ENCODE measurements at places on chromosomes 7 and 10.

GRCh38 chr7:32298408-32299132 is 191.6 kb downstream of the LSM5 start:
- DNase-seq, result no peak

DNA sequence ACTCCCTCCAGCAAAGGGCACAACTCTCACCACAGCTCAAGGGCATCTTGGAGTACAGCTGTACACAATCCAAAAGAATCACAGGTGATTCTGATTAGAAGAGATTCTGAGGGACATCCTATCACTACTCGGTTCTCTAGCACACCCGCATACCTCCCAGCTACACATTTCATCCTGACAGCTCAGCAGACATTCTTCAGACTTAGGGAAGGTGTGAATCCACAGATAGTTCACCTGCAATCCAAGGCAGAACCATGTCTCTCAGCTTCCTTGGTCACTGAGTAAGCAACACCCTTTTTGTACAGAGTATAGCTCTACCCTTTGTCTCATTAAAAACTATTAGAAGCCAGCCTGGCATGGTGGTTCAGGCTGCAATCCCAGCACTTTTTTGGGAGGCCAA is 26.8 kb upstream of the FBXW4 start:
- DNase-seq, result no peak

- no peak for DNase-seq
These were observed 200.1 kb upstream of the NRG3 start for GRCh38 chr10:81674941-81675340.

- no peak for DNase-seq
These were observed 8.4 kb downstream of the FAM237B start for GRCh38 chr7:90312745-90313144.

DNA sequence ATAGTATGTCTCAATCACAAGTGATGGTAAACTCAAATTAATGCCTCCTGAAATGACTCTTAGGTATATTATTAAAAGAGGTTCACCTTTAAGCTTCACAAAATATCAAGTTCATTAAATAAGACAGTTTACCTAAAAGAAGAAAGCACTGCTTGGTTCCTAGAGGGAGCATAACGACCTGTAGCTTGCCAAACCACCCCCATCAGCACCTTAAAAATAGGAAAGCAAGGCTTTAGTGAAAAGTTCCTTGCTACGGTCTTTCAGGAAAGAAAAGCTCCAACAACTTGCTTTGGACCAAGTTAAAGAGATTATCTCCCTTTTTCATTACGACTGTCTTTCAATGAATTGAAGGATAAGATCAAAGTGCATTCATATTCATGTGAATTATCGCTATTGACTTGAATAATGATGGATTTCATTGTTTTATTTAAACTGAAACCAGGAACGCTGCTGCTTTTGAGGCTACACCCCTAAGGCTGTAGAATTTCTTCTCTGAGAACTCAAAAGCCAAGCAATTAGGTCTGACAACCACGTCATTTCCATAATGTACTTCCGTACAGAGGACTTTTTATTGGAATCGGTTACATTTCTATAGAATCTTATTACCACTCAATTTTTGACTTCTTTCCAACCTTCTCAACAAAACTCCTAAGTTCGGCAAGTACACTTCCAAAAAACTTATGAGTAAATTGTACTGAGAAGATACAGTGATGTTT is 7.0 kb upstream of the SPAG6 start:
- DNase-seq, result no peak

- no peak for DNase-seq
These were observed 264.2 kb downstream of the HPSE2 start for GRCh38 chr10:98971464-98971863.

DNA sequence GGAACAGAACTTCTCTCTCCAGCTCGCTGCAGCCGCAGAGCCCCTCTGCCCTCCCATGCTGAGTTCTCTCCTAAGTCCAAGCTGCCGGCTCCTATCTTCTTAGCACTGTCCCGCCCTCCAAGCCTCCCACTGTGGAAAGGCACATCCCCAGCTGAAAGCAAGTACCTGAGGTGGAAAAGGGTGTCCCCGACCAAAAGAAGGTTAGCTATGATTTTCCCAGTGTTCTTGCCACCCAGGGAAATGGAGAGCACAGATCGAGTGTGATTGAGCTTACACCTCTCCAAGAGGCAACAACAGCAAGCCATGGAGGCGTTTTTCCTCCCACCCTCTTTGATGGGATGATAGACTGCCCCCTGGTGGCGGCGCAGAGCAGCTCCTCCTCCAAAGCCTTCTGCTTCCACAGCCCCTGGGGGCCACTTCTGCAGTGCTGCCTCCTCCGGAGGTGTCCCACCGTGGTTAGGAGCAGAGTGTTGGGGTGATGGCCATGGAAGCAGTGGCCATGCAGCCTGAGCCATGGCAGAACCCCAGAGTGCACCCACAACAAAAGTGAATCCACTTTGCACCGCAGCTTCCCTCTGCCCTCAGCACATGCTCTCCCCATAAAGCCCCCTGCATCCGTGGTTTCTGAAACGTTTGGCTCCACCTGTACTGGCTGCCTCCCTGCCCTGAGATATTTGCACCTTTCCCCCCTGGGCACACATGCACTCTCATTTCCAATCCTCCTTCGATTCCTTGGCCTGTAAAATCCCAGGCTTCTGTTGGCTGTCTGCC is 143.1 kb upstream of the STK17A start:
- no peak for DNase-seq

- DNase-seq, result no peak
These were observed 28.5 kb upstream of the TOMM7 start for GRCh38 chr7:22851145-22851544.

- DNase-seq, result no peak
These were observed 4.5 kb downstream of the CYP26C1 start for GRCh38 chr10:93064874-93065660.

DNA sequence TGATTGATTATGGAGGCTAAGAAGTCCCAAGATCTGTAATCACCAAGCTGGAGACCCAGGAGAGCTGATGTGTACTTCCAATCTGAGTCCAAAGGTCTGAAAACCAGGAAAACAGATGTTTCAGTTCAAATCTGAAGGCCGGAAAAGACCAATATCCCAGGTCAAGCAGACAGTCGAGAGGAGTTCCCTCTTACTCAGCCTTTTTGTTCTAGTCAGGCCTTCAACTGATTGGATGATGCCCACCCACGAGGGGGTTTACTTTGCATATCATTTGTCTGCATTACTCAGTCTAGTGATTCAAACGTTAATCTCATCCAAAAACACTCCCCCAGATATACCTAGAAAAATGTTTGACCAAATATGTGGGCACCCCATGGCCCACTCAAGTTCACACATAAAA is 7.4 kb upstream of the ARID5B start:
- no peak for DNase-seq

- DNase-seq, result no peak
These were observed 43.0 kb upstream of the NPS start for GRCh38 chr10:127506094-127506493.

DNA sequence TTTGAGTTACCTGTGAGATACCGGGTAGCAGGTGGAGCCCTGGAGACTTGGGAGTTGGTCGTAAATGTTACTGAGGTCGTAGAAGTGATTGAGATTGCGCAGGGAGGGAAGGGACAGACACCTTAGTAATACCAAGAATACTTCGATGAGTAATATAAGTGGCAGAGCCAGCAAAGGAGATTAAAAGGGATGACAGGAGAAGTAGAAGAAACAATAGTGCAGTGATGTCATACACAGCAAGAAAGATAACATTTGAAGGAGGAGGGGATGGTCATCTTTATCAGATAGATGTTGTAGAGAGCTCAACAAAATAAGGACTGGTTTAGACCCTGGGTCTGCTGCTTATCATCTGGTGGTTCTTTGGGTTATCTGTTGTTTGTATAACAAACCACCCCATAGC is 5.0 kb downstream of the BCCIP start:
- no peak for DNase-seq

DNA sequence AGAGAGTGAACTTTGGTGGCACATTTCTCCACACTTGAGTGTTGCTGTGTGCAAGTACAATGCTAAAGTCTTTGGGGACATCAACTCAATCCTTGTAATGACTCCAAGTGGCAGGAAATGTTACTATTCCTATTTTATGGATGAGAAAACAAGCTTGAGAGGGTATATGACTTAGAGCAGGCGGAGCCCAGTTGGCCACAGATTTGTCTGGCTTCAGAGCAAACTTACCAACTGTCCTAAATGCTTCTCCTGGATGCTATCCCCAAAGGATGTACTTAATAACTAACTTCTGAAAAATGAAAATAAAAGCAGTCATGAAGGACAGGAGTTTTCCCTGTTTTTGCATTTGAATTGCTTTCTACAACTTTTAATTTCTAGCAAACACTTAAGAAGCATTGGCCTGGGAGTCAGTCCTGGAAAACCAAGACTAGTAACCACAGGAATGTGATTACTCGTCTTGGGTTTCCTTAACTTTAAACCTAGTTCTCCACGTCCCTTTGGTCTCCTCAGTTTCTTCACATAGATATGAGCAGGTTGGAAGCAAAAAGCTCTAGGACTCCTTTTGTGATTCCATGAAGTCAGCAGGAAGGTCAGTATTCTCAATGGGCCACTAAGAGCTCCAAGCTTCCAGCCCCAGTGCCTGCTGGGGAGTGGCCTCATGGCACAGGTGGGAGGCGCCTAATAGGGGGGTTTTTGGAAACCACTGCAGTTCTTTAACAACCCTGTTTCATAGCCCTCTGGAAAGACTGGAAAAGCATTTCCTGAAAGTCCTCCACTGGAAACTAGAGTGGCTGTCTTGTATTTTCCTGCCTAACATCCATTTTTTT is 140.8 kb downstream of the GLCCI1 start:
- DNase-seq, result no peak

DNA sequence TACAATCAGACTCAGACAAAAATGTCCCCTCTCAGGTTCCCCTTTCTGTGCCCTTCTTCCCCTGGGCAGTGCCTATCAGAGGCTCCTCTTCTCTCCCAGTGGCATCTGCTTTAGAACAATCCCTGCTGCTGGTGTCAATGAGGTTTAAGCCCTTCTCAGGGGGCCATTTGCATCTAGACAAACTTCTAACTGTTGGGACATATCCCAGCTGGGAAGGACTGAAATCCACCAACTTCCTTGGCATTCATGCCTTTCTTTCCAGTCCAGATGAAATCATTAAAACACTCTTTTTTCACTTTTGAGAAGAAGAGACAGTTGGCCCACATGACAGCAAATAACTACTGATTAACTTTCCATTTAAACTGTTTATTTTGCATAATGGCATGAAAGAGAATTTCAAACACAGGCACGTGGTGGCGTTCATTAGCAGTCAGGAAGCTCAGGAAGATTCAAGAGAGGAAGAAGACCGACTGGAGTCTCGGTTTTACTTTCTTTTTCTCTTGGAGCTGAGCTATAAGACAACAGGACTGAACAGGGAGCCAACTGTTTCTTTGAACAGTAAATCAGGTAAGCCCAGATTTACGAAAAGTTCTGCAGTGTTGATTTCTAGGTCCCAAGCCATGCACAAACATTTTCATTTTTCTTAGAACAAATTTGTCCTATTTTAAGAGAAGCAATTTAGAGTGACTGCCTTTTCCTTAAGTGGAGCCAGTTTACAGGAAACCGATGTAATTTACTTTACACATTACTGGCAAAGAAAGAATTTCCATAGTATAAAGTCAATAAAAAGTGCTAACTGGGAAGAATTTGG is at the start of gene GIMAP2:
TSS of gene GIMAP2 (plus strand) at position 488 of the 811 bp plus-strand sequence. CDS start 1,354 bp downstream, outside the sequence.
- DNase-seq, result no peak

GRCh38 chr10:58352956-58353610 is 18.3 kb downstream of the UBE2D1 start:
- no peak for DNase-seq

DNA sequence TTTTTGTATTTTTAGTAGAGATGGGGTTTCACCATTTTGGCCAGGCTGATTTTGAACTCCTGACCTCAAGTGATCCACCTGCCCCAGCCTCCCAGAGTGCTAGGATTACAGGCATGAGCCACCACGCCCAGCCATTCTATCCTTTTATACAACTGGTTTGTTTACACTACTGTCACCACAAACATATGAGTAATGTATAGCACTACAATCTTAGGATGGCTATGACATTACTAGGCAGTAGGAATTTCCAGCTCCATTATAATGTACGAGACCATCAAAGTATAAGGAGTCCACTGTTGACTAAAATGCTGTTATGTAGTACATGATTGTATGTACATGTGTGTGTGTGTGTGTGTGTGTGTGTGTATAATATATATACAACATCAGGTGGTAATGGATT is 1126.1 kb upstream of the LRRN3 start:
- DNase-seq, result no peak

- DNase-seq, result no peak
These were observed 266.6 kb downstream of the HDAC9 start for GRCh38 chr7:18762189-18762588.

DNA sequence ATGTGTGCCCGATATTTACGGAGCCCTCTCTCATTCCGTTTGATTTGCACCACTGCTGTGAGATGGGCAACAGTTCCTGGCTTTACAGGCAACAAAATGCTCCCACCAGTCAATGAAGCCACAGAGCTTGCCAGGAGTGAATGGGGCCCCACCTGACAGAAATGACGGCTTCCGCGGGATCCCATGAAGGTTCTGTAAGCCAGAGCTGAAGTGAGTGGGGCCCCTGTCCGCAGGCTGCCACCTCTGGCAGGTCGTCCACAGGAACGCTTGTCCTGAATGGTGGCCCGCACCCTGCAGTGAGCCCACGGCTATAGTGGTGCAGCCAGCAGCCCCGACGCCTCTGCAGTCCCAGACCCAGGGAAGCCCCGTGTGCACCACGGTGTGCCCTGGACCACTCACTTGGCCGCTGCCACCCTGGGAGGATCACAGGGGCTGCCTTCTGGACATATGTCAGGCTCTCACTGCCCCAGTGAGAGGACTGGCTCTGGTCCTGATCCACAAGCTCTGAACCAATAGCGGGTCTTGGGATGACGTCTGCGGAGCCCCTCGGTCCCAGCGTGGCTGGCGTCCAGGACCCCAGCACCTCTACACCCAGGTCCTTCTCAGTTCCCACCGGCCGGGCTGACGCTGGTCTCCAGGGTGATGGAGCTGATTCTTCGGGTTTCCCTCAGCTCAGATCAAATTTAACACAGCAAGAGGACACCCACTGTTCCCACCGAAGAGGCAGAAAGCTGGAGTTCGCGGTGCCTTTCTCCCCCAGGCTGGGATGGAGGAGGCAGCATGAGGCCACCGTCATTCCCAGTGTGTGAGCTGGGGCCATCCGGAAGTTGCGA is 511.9 kb downstream of the DNAJB6 start:
- no peak for DNase-seq

Measured in activated gamma-delta T cell (primary cell).